ENCODE measurements at places on chromosomes 2 and 18.

- DNase-seq = no peak
Observed at GRCh38 chr2:171939743-171940071, 17.4 kb downstream of the HAT1 start.

GRCh38 chr2:46570396-46570795 lies 91.0 kb downstream of the TMEM247 start:
- no peak for DNase-seq

GRCh38 chr2:20622731-20623130 lies 28.2 kb downstream of the HS1BP3 start:
- no peak for DNase-seq

GRCh38 chr2:8893978-8894820 lies 56.8 kb upstream of the KIDINS220 start:
- no peak for DNase-seq

DNA sequence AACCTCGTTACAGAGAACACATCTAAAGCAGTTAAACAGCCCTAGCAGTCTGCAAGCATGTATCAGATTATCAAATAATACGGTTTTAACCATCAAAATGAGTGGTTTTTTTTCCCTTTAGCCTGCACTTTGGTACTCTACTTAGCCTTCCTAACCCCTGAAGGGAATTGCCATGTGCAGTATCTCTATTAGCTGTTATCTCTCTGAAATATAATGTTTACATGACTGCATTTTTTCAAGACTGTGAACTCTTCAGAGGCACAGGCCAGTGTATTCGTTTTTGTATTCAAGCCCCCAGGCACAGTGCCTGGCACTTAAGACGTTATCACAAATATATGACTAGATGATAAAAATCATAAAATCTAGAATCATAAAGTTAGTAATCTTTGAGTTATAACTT lies 509.5 kb downstream of the PARD3B start:
- DNase-seq = no peak

GRCh38 chr2:204184226-204184625 lies 247.7 kb downstream of the ICOS start:
- DNase-seq = no peak

- DNase-seq = no peak
Observed at GRCh38 chr2:178526256-178526655, 46.0 kb downstream of the PLEKHA3 start.

GRCh38 chr2:239561446-239562001 lies 160.7 kb upstream of the HDAC4 start:
- no peak for DNase-seq

DNA sequence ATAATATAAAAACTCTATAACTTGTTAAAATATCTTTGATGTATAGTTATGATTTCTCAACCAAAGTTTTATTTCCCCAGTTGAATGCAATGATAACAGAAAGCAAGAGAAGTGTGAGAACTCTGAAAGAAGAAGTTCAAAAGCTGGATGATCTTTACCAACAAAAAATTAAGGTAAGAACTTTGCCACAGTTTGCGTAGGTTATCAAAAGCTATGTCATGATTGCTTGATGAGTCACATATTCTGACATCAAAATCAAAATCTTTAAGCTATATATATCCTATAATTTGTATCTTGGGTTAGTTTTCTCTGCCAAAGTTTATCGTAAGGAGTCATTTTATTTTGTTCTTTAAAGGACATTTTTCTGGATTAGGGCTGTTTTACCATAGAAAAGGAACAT lies 35.0 kb downstream of the NDC80 start:
- DNase-seq = no peak

DNA sequence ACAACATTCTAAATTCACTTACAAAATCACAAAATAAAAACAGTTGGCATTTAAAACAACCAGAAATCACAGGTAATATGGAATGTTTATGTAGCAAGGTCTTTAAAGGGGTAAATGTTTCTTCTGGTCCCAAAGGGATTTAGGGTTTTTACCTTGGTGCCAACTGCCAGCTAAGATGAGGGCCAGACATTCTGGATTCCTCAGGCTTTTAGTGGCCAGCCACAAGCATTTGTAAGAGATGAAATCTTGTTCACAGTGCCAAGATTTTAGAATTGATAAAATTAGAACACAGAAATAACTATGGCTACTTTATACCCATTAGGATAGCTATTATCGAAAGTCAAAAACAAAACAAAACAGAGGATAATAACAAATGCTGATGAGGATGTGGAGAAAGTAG lies 60.4 kb upstream of the CDKL4 start:
- no peak for DNase-seq

Measured in DMS79 (cell line).